ENCODE measurements at places on chromosomes 7 and 10.

DNA sequence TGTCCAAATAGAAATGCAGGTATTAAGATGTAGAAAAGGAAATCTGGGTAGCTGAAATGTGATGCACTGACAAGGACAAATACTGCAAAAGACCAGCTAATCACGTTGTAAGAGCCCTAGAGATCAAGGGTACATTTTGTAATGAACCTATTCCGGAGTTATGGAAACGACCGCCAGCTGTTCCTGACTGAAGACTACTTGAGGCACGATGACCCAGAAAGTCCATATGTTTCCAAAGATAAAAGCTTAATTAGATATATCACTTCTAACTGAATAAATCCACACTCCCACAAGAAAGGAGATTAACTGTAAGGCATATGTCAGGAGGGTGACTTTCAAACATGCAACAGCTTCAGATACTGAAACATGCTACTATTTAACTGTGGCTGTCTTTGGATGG is 253.5 kb downstream of the NSUN6 start:
- DNase-seq, result no peak

DNA sequence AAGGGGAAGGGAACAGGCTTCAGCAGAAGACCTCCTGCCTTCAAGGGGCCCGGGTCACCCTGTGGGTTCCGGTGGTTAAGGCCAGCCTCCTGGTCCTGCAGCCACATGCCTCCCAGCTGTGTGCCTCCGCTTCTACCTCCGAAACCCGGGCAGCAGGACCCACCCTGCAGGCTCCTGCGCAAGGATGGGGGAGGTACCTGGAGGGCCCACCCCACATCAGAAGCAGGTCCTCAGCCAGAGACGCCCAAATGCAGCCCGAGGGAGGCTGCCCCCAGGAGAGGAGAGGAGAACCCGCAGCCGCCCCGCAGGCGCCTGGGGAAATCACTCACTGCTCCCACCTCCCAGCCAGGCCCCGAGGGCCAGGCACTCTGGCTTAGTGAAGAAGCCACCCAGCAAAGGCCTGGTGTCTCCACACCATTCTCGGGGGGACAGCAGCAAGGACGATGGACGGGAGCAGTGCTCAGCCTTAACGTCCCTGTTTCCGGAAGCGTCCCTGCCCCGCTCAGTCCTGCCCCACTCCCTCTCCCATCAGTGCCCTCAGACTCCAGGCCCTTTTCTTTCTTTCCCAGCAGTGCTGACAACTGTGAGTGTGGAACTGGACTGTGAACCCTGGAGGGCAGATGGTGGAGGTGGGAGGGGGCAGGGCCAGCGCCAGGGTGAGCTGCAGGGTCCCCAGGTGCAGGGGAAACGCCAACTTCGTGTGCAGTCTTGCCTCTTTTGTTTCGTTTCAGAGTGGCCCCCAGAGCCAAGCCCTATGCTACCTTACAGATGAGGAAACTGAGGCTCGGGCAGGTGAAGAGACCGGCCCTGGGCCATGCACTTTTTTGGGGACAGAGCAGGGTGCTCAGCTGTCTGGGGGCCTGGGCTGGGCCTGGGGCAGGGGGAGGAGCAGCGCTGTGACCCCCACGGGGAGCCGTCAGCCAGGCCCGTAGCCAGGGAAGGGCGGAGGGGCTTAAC is 138.0 kb downstream of the FAM53B start:
- DNase-seq, result no peak

DNA sequence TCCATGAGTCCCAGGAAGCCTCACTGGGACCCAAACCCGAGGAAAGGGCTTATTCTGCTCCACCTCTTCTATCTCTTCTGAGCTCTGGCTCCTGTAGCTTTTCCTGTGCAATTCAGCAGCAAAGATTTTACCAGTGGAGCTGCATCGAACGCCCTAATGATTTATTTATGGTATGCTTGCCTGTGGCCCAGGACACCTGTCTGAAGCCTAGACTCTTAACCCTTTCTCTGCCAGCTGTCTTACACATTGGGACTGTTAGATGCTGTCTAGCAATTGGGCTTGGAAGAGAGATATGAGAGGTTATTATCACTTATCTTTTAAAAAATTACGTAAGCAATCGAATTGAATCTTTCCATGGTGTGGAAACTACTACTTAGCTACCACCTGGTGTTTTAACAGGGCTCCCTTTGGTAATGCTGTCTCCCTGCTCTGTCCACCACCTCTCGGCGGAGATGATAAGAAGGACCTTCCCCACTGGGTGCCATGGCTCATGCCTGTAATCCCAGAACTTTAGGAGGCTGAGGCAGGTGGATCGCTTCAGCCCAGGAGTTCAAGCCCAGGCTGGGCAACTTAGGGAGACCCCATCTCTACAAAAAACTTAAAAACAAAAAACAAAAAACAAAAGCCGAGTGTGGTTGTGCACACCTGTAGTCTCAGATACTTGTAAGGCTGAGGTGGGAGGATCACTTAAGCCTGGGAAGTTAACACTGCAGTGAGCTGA is 8.8 kb downstream of the ACSL5 start:
- no peak for DNase-seq

DNA sequence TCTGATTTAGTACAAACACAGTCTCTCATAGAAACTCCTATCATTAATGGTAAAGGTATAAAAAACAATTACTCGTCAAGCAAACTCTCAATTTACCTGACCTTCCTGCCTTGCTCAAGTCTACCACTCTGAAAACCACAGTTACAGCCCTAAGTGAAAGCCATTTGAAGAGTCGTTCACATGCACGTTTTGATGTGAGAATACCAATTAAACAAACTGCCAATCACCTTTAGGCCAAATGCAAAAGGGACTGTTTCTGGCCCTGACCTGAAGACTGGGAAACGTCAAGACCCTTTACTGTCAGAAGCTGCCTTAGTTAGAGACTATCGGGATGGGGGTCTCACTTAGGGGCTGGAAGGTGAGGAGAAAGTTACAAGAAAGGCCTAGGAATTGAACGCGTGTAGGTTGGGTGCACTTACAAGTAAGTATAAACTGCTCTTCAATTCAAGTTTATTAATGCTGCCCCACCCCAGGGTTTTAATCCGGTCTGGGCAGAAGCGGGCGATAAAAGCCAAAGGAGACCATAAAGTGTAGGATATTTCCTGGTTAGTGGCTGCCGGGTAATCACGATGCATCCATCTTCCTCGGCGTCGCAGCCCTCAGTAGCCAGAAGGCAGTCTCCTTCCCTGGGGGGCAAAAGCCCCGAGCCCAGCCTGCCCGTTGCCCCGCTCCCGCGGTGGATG is 935 bp downstream of the TM9SF3 start:
- peak; percentile 76 for DNase-seq

DNA sequence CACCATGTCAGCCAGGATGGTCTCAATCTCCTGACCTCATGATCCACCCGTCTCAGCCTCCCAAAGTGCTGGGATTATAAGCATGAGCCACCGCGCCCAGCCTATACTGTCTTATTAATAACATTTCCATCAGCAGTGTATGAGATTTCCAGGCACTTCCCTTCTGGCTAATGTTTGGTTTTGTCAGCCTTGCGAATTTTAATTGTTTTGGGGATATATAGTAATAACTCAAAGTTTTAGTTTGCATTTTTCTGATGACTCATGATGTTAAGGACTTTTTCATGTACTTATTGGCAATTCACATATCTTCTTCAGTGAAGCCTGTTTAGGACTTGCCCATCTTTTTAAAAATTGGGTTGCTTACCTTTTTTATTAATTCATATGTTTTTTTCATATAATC is 76.0 kb downstream of the TMEM270 start:
- DNase-seq, result no peak

DNA sequence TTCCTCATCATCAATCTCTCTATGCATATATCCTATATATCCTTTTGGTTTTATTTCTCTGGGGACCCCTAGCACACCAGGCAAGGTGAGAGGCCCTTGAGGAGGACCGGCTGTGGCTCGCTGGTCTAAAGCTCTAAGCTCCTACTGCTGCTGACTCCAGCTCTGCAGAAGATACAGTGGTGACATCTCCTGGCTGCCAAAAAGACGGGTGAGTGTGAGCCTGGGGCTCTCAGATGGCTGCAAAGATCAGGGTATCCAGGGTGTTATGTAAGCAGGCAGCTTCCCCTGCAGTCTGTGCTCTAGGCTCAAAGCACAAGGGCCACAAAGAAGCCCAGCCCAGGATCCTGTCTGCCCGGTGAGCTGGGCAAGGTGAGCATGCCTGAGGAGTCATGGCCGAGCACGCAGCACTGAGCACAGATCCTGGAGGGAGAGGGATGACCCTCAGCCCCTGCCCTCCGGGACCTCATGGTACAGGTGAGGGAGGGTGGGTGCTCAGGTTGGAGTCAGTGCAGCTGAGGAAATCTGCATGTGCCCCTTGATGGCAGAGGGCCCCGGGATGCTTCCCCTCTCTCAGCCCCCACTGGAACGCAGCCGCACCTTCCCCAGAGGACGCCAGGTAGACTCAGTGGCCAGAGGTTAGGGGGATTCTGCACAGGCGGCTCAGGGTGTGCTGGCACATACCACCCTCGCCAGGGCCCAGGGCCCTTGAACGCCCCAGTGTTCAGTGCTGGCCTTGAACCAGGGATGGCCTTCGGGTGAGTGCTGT is 95.4 kb upstream of the INSIG1 start:
- no peak for DNase-seq

DNA sequence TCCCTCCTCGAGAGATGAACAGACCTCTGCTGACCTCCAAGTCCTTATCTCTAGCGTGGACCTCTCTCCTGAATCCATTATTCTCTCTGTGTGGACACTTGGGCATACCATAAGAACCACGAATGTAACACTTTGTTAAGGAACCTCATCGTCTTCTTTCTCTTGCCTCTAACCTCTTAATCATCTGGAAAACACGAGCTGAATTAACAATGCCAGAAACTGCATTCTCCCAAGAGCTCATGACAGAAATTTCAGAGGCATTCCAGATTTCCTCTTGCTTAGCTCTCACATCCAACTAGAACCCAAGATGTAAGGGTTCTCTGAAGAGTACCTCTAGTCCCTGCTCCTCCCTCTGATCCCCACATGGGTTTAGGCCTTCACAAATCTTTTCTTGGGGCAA is 101.5 kb downstream of the TRIL start:
- no peak for DNase-seq

- DNase-seq, result no peak
These were observed 149.5 kb upstream of the LRGUK start for GRCh38 chr7:133977409-133978274.

DNA sequence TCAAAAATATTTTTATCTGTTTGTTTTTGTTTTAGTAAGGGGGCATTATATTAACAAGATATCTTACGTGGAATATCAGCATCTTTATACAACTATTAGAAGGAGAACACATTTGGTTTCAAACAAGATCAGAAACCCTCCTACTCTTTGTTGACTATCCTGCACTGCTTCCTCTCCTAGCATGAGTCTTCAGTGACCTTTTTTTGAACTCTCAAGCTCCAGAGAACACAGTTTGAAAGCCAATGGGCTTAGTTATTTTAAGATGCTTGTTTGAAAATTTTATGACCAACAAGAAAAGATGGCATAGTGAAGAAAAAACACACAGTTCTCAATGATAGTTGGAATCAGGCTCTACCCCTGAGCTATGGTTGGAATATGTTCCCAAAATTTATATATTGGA is 37.2 kb upstream of the RTKN2 start:
- DNase-seq, result no peak

DNA sequence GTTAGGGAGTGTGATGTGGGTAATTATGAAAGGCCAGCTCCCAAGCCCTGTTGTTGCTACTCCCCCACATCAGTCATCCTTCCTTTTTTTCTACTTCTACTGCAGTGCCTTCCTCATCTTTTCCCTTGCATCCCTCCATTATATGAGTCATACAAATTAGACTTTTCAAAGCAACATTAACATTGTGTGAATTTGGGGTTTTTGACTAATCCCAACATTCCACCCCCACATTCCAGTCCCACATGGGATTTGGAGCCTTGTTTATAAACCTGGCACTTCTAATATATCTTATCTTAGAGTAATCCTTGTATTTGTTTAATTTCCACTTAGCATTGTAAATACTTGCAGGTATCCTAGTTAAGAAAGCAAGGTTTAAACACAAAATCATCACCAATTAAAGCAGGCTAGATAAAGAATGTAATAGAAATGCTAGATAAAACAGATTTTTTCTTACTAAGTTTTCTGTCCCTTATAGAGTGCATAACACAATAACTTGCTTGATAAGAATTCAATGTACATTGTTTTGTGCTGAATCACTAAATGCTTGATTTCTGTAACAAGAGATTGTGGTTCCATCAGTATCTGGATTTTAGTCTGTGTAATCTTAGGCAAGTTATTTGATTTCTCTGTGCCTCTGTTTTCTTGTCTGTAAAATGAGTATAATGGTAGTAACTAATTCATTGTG is 165.8 kb downstream of the CFTR start:
- DNase-seq, result no peak

DNA sequence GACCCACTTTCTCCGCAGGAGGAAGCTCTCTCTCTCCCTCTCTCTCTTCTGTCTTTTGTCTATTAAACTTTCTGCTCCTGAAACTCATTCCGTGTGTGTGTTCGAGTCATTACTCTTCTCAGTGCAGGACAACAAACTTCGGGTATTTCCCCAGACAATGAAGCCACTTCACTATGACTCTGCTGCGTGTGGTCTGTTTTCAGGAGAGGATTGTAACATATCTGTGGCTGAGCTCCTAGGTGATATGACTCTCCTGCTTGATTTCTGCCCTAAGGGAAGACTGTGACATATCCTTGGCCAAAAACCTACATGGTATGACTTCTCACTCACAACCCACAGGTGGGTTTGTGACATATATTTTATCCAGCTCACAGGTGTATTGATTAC is 39.9 kb upstream of the ZNF107 start:
- DNase-seq, result no peak

DNA sequence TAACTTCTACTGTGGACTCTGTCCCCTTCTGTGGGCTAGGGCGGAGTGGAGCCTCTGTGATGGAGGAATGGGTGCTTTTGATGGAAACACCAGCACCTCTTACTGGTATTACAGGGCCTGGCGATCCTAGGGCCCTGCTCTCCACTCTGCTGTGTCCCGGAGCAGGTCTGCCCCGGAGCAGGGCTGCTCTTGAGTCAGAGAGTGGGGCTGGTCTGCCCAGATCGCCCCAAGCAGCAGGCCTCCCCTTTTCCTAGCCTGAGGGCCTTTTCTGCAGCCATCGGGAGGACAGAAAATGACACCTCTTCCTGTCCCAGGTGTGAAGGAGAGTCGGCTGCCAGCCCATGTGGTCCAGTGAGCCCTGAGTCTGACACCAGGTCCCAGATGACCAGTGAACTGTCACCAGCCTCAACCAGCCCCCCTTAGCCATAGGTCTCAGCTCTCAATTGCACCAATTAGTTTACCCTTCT is 1.4 kb downstream of the ZNF282 start:
- DNase-seq, result peak; percentile 36

- no peak for DNase-seq
These were observed 129.4 kb downstream of the WDR11 start for GRCh38 chr10:120980279-120981255.

DNA sequence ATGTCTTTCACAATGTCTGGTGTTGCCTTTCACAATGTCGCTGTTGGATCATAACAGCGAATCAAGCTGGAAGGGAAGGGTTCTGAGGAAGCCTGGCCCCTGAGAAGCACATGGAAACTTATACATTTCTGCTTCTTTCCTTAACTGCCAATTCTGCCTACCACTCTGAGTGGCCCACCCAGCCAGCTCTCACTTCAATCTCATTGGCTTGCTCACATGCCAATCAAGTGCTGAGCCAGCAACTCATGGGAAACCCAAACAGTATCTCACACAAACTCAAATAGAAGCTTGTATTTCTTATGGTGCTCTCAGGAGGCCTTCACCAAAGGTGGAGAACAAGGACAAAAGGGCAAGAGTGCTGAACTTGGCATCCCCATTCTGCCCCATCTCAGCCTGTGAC is 117.4 kb upstream of the GPR26 start:
- no peak for DNase-seq
